Epithelial cell of proximal tubule (primary cell): ENCODE measurements at places on chromosomes 7 and 10. TPM values are rescaled to one million over a fixed set of nuclear protein-coding genes. Genes with fewer than 3 reads are reported as not detected.

GRCh38 chr10:34319197-34319846 lies 495.8 kb downstream of the PARD3 start:
- DNase-seq: no peak

DNA sequence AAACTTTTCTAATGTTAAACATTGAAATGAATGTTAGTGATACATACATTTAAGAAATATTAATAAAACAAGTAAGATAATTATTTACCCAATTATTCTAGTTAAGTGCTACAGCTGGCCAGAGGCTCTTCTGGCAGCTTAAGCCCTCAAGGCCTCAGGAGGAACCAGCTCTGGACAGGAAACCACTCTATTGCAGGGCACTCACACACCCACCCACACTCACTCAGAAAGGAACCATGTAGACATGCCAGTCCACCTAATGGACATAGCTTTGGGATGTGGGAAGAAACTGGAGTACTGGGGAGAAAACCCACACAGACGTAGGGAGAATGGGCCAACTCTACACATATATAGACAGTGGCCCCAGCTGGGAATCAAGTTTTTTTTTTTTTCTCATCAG lies 28.2 kb downstream of the UMAD1 start:
- DNase-seq: no peak

- no peak for DNase-seq
Measured at GRCh38 chr10:11654659-11655058, 43.2 kb upstream of the USP6NL start.

DNA sequence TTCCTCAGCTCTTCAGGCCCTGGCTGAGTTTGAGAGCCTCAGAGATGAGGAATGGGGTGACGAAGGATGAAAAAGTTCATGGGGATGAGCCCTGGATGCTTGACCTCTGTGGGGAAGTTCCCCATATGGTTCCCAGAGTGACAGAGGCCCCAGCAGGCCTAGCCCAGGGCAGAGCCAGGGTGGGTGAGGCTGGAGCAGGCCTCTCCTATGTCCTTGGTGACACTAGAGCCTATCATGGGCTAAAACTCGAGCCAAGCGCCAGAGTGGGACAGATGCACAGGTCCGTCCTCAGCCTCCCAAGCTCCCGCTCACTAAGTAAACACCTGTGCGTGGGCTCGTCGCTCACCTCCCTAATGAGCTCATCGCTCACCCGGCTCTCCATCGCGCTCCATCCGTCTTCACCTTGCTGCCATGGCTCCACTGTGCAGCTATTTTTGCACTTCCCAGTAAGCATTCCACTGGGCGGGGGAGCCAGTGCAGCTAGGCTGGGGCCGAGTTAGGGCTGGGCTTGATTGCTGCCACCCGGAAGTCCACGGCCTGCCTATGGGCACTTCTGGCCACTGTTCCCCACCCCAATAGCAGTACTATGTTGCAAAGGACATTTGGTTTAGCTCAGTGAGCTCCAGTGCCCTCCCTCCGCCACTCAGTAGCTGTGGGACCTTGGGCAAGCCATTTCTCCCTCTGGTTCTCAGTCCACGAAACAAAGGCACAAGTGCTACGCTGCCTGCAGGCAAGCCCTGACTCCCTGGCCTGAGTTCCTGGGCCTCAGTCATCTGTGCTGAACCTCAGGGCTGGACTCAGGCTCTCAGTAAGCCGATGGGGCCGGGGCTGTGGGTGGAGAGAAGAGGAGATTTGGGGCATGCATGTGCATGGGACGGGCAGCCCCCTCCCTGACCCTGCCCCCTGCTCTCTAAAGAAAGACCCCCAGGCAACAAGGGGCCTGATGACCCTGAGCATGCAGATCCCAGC lies 117.3 kb upstream of the PCBD1 start:
- no peak for DNase-seq

DNA sequence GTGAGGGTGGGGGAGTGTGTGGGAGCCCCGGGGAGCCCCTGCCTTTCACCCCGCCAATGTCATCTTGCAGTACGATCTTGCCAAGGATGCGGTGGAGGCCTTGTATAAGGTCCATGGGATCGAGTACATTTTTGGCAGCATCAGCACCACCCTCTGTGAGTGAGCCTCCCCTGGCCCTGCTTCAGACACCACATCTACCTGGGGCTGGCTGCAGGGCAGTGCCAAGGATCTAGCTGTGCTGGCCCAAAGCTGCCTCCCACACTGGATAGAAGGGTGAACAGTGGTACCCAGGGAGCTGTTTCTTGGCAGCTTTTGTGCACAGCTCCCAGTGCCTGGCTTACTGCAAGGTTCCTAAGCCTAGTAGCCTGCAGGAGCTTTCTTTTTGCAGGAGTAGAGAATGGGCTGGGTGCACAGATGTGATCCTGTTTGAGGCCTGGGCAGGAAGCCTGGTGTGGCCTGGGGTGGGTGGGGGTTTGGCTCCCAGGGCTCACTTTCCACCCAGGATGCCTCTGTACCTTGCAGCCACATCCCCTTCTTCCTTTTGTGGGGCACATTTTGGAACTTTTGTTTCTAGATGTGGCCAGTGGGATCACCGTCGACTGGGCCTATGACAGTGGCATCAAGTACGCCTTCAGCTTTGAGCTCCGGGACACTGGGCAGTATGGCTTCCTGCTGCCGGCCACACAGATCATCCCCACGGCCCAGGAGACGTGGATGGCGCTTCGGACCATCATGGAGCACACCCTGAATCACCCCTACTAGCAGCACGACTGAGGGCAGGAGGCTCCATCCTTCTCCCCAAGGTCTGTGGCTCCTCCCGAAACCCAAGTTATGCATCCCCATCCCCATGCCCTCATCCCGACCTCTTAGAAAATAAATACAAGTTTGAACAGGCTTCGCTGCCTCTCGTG lies 12.2 kb upstream of the CPA1 start:
- no peak for DNase-seq

DNA sequence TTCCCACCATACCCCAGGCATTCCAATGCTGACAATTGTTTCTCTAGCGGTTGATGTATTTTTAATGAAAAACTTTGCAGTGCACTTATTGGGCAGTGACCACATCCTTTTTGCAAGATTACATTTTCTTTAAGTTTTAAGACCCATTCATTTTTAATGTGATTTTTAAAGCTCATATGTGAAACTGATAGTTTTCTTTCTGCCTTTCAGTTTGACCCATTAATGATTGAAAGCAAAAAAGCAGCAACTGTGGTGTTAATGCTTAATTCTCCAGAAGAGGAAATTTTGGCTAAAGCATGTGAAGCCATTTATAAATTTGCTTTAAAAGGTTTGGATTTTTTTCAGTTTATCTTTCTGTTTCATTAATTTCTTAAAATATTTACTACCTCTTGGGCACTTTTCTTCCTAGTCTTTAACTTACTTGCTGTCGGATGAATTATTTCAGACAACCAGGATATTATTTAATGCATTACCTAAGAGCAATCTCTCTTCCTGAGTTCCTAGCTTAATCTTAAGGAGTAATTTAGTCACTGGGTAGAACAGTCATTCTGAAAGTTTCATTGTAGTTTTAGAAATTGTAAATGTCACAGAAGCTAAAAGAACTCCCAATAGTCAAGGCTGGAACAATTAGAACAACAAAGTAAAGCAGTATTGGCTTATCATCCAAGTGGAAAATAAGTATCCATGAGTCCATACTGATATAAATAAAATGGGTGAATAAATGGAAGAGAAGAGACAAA lies 18.3 kb downstream of the ARMC3 start:
- DNase-seq: no peak

- DNase-seq: no peak
Measured at GRCh38 chr10:103769176-103769575, 86.2 kb downstream of the SH3PXD2A start.

Gene ICA1
- total RNA-seq: 9.6 and 30.3 TPM in 2 replicates

Gene AASS
- 8.1 and 11.9 TPM in 2 replicates for total RNA-seq

DNA sequence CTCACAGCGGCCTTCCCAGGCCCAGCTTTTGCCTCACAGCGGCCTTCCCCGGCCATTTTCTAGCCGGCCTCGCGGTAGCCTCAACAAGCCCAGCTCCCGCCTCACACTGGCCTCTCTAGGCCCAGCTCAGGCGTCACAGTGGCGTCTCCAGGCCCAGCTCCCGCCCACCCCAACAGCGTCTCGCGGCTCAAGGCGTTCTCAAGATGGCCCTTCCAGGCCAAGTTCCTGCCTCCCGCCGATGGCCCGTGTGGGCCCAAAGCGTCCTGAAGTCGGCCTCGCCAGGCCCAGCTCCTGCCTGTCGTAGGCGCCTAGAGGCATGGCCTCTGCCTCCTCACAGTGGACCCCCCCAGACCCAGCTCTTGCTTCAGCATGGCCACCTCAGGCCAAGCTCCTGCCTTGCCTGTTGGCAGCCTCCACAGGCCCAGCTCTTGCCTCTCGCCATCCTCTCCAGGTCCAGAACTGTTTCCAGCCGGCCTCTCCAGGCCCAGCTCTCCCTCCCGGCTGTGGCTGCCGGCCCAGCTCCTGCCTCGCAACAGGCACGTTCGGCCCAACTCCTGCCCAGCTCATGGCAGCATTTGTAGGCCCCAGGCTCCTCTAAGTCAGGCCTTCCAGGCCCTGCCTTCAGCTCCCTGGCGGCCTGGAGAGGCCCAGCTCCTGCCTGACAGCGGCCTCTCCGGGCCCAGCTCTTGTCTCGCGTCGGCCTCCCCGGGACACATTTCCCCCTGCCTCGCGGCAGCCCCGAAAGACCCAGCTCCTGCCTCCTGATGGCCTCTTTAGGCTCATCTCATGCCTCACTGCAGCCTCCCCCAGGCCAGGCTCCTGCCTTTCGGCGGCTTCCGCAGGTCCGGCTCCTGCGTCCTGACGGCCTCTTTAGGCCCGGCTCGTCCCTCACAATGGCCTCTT lies 18.8 kb upstream of the TMEM248 start:
- DNase-seq: no peak

Gene CABCOCO1
- total RNA-seq: 0.14 and 0.86 TPM in 2 replicates

- DNase-seq: no peak
Measured at GRCh38 chr7:139767561-139767982, 10.2 kb downstream of the HIPK2 start.

GRCh38 chr10:71451754-71452153 lies 55.0 kb downstream of the CDH23 start:
- DNase-seq: no peak

Gene TAS2R3
- total RNA-seq: 0.35 TPM in 1 of 2 replicates, not detected in the other

DNA sequence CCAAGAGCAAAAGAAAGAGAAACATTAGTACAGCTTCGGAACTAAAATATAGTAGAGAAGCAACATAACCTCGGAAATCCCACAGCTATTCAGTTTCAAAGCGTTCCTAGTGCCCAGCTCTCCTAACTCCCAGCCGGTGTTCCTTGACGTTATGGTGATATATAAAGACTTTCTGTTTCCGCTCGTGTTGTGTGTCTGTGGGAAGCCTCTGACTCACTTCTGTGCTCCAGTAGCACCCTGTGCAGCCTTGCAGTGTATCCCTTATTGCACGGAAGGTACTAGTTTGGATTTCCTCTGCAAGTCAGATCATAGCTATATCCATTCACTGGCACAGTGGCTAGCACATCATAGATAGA lies 535 bp downstream of the ASAH2B start:
- peak; percentile 25 for DNase-seq

DNA sequence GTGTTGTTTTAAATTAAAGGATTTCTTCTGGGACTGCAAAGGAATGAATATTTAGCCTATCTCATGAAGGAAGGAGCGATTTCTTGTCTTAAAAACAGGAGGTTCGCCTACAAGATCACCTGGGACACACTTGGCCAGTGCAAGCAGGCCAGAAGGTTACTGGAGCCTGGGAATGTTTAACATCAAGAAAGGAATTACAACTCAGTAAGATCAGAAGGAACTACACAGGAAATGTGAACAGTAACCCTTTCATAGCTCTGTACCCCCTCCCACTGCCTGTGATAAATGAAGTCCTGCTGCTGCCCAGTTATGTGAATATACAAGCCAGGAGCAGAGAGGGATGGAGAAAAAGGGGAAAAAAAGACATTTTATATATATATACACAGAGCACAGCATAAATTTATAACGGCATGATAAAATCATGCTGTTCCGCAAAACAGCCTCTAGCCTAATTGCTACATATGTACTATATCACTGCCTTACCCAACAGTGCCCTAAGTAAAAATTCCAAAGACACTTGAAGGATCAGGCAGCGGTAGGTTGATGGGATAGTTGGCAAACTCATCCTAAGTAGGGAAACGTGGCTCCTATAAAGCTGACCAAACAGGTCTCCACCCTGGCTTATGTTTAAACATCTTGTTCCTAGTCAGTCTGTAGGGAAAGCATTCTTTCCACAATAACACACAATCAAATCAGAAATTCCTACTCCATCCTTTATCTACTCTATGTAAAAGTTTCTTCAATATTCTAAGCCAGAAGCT lies 63.8 kb downstream of the ZNF438 start:
- DNase-seq: no peak

- DNase-seq: no peak
Measured at GRCh38 chr7:127741764-127742375, 89.9 kb downstream of the SND1 start.

DNA sequence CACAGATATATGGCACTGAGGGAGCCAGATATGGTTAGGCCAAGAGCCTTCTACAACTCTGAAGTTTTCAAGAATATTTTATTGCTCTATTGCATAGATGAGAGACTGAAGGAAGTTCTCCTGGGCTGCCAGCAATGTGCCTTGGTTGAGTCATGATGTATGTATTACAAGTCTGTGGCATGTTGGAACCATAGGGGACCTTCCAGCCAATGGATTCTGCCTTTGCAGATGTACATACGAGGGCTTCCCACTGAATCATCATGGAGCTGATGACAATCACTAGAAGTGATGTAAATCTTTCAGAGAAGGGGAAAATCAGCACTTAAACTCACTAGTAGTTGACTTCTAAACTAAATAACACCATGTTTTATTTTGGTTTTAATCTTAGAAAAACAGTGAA lies 419.5 kb downstream of the PHTF2 start:
- no peak for DNase-seq

Gene SPRN
- total RNA-seq: 0.12 and 0.51 TPM in 2 replicates

Gene SYNPO2L
- not detected in 2 replicates for total RNA-seq

DNA sequence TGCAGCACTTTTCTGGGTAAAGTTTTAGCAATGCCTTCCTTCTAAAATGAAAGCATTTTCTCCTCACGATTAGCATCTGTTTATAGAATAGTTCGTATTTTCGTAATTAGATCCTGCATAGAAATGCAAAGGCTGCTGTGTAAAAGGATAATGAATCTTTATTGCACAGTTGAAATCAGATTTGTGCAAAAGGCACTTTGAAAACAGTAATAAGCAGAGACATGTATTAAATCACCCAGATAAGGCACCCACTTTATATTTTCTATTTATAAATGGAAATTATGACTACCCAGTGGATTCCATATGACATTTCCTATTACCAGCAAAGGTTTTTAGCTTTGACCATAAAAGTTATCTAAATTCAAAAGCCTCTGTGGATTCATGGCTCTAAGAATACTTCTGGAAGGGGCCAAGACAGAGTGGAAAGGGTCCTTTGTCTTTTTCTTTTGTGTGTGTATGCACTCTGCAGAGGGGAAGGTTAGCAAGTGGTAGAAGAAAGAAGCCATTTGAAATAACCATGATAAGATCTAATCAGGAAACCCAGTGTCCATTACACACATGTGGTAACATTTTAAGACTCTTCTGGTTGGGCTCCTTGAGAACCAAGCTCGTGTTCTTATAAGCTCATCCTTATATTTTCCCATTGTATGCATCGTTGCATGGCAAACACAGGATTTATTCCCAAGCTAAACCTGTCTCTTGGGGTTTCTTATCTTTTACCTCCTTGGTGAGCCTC lies 612.1 kb downstream of the AUTS2 start:
- DNase-seq: no peak

Gene PCLO
- total RNA-seq: 0.58 TPM in 2 replicates

Gene KLF14
- total RNA-seq: 0.14 TPM in 1 of 2 replicates, not detected in the other

Gene MOSPD3
- 12.1 and 17.0 TPM in 2 replicates for total RNA-seq

- no peak for DNase-seq
Measured at GRCh38 chr7:98922392-98923187, 44.3 kb downstream of the TRRAP start.

Gene EFCAB10
- total RNA-seq: 0.07 TPM in 1 of 2 replicates, not detected in the other

Gene SVIL
- total RNA-seq: 52.9 and 58.5 TPM in 2 replicates

Gene HOXA3
- total RNA-seq: 14.4 and 33.2 TPM in 2 replicates

GRCh38 chr10:62880162-62880561 lies 64.0 kb upstream of the EGR2 start:
- no peak for DNase-seq
